ENCODE measurements at places on chromosomes 3 and 15.

DNA sequence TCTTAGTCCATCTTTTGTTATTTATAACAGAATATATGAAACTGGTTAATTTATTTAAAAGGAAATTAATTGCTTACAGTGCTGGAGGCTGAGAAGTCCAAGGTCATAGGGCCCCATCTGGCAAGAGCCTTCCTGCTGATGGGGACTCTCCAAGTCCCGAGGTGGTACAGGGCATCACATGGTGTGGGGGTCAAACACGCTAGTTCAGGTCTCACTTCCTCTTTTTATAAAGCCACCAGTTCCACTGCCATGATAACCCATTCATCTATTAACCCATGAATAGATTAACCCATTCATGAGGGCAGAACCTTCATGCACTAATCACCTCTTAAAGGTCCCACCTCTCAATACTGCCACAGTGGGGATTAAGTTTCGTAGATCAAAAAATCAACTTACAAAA lies 659.3 kb downstream of the NAALADL2 start:
- DNase-seq = no peak

DNA sequence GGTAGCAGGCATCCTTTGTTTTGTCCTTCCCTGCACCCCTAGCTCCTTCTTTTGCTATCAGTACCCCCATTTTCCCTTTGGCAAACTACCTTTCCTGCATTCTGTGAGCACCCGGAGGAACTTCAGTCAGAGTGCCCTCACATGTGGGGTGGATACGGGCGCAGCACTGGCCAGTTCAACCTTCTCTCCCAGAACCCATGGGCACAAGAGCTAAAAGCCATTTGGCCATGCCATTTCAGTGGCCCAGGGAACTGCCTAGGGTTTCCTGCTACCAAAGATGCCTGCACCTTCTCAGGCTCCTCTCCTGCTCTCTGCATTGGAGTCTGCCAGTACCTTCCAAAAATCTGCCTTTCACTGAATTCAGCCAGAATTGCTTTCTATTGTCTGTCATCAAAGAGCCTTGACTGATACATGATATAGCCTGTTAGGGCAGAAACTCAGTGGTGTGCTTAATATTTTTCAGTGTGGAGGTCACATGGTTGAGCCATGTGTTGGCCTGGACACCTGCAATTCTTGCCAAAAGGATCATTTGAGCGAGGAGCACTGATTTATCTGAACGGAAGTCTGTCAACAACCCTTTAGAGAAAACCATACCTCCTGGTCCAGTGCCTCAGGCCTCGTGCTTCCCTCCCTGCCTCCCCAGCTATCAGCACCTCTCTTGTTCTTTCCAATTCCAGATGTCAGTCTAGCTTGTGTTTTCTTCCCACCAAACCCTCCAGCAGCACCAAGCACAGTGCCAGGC lies 27.0 kb upstream of the HHATL start:
- DNase-seq = no peak

GRCh38 chr3:30641416-30642251 lies 35.2 kb downstream of the TGFBR2 start:
- DNase-seq = no peak

GRCh38 chr15:90173372-90173771 lies 27.8 kb upstream of the SEMA4B start:
- DNase-seq = no peak

- DNase-seq = no peak
Measured at GRCh38 chr3:88596451-88596850, 446.7 kb downstream of the C3orf38 start.

GRCh38 chr3:132854856-132855535 lies 132.8 kb upstream of the NPHP3 start:
- DNase-seq = no peak

DNA sequence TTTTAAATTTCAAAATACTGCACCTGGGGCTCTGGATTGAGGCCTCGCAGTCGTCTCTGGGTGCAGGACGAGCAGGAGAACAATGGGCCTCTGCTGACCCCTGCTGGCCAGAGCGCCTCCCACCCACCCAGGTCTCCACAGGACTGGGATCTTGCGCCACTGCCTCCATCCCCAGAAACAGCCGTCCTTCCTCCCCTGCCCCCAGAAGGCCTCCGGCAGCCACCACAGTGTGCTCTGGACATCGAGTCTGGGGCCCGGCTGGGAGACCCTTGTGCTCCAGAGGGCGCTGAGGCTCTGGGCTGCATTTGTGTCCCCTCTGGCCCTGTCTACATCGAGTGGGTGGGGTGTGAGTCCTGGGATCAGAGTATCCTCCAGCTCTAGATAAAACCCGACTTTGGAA lies 6.7 kb upstream of the ACSBG1 start:
- peak; percentile 87 for DNase-seq
